Stimulated activated CD4-positive, alpha-beta T cell treated with anti-CD3 and anti-CD28 coated beads, TNF-alpha, amount 100 ng/mL, for 4 hours (primary cell): ENCODE measurements at places on chromosomes 3 and 15.

DNA sequence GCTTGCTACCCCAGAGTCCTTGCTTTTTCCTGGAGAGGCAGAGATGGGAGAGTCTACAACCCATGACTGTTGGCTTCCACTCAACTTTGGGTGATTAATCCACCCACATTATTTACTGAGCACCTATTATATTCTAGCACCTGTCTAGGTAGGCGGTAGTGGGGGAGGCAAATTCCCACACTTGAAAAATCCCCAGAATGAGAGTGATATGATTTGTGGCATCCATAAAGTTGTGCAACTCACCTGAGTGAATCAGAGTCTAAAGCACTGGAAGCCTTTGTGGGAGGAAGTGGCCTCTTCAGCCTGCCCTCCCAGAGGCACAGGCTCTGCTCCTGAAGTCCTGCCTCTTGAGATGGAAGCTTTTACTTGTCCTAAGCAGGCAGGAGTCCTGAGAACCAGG is 40.4 kb upstream of the CTNNB1 start:
- no peak for DNase-seq

GRCh38 chr3:157110761-157111278 is 49.1 kb downstream of the CCNL1 start:
- DNase-seq: no peak

DNA sequence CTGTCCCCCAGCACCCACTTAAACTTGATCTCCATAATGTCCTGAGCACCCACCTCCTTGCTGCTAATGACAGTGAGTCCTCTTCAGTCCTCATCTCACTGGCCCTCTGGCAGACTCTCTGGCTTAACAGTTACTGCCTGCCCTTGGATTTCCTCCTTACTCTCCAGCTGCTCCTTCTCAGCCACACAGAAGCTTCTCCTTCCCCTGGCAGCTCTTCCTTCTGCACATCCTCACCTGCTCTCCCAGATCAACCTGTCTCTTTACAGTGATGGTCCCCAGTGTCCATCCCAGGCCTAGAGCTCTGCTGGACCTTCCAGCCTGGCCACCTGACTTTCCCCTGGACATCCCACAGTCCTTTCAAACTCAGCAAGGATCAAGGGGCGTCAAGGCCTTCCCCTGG is 47.4 kb upstream of the SMAD3 start:
- no peak for DNase-seq

DNA sequence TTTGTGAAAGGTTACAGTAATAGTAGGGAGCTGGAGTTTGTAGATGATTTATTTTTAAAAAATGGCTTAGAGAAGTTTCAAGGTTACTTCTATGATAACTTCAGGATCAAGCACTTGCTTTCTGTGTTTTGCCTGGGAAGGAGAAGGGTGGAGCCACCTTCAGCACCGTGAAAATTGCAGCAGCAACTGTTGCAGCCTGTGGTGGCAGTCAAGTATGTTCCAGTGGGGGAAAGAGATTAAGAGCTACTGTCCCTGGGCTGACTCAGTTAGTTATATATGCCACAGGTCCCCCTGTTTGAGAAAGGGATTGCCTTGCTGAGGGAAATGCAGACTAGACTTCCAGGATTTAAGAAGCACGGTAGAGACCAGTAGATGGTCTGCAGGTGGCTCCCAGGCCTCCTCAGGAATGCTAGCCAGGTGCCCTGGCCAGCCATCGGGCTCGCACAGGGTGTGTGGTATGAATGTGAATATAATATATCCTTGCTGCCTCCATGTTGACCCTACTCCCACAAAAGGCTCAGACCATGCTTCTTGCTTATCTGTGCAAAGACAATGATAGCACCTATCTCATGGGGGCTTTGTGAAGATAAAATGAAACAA is 389.5 kb downstream of the CACNA2D3 start:
- no peak for DNase-seq

DNA sequence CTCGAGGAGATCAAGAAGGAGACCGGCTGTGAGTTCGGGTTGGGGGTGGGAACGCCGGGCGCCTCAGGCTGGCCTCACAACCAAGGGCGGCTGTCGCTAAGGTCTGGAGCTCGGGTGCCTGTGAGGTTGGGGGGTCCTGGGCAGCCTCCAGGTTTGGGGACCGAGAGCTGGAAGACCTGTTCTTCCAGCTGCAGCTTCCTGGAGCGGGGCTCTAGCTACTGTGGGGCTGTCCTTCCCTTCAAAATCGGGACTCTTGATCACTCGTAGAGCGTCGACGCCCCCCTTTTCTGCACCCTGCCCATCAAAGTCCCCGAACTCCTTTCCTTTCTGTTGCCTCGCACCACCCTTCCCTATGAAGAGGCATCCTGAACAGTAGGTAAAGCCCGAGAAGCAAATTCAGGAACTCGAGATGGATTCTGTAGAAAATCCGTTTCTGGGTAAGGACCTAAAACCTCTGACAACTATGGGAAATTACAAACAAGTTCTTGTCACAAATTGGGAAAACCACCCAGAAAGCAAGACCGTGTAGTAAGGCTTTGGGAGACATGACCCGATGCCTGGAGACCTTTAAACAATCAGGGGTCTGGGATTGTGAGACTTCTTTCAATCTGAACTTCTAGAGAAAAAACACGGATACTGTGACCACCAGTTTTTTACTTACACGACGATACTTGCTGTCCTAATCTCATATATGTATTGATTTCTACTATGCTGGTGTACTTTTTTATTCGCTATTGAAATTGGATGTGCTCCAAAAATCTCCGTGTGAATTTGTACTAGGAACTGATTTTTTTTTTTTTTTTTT is 556 bp downstream of the CHP1 start:
- DNase-seq: no peak

DNA sequence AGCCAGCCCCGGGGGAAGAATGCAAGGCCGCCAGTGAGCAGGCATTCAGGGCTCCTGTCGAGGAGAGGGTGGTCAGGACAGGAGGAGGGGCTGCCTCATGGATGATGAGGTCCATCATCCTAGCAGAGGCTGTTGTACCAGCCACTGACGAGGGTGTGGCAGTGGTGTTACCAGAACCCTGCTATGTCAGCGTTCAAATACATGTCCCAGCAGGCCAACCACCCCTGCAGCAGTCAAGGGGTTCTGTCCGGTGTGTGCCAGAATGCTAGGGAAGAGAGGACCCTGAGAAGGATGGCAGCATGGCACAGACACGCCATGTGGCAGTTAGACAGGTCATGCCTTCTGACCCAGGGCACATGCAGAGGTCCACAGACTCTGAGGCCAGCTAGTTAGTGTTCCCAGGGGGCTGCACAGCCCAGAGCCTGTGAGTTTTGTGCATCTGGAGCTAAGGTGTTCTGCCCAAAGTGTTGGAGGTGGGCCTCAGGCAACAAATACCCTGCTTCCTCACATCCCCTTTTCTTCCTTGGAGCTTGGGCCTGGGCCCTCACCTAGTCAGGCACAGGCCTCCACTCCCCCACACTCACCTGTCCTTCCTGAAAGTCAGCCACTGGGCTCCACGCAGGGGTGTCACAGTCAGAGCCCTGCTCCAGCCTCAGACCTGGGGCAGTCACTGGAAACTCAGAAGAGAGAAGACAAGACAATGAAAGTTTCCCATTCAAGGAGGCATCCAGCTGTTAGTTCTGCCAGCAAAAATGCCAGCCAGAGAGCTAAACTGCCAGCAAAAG is 7.8 kb downstream of the PAK6 start:
- DNase-seq: no peak

GRCh38 chr3:136994772-136995516 is 37.2 kb downstream of the IL20RB start:
- DNase-seq: no peak

- no peak for DNase-seq
Measured at GRCh38 chr3:39414421-39414907, 7.9 kb downstream of the RPSA start.

DNA sequence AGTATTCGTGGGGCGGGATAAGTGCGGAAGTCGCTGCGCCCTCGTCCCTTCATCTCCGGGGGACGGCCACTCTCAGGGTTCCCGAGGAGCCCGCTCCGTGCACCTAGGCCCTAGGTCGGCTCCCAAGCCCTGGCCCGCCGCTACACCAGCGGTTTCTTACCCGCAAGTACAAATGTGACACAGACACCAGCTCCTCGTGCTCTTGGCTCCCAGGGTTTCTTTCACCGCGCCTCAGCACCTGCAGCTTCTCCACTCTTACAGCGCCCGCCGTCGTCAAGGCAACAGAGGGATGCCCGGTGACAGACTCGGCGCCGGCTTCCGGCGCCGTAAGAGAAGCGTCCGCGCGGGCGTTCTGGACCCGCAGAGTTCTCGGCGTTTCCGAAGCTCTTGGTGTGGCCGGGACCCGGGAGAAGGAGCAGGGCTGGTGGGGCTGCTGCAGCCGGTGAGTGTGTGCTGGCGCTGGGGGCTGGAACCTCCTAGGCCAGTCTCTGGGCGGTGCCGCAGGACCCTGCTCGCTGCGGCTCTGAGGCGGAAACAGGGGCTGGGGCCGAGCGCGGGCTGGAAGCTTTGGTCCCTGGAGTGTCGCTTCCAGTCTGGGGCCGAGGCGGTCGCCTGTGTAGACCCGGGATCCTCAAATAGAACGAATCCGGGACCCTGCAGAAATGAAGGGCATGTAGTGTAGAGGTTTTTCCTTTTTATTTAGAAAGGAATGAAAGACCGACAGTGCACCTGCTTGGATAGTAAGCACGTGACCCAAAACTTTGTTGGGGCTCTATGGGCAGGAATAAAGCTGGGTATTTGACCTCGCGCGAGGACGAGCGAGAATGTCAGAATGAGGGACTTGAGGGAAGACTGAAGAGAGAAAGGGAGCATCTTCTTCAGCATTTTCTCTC is 155.4 kb upstream of the GOLGA6L4 start:
- DNase-seq: no peak

DNA sequence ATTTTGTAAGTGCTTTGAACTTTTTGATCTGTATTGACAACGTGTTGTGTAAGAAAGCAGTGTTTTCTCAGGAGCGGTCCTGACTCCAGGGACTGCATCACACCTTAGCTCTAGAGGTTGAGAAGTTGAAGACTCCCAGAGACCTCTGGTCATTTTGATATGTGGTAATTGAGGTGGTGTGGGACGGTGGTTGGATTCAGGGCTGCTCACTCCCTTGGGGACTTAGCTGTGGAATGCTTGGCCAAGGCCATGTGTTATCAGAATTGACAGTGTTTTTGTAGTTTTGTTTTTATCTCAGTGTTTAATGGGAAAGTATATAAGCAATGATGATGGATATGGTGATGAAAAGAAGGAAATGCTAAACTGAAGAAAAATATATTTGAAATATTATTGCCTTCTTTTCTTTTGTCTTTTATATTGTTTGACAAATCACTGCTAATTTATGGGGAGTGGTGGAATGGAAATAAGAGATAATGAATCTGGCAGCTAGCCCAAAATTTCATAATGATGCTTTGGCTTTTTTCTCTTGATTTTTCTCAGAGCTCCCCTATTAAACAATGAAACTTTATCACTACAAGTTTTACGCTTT is 16.0 kb downstream of the CMSS1 start:
- DNase-seq: no peak

- no peak for DNase-seq
Measured at GRCh38 chr3:58041182-58041825, 33.1 kb downstream of the FLNB start.

- DNase-seq: no peak
Measured at GRCh38 chr15:70651303-70651845, 112.0 kb downstream of the UACA start.

DNA sequence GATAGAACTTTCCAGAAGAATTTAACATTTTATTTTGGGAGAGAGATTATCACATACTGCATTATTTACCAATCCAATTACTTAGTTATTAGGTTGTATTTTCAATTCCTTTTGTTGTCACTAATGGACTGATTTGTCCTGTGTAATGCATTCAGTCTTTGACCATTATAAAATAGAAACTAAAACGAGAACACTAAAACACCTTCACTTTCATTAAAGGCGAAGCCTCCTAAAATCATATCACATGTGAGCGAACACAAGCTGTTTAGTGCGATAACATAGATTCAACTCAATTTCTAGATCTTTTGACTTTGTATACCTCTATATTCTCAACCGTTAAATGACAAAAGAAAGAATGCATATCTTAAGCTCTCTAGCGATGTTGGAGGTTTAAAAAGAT is 253.4 kb downstream of the VGLL3 start:
- DNase-seq: no peak

DNA sequence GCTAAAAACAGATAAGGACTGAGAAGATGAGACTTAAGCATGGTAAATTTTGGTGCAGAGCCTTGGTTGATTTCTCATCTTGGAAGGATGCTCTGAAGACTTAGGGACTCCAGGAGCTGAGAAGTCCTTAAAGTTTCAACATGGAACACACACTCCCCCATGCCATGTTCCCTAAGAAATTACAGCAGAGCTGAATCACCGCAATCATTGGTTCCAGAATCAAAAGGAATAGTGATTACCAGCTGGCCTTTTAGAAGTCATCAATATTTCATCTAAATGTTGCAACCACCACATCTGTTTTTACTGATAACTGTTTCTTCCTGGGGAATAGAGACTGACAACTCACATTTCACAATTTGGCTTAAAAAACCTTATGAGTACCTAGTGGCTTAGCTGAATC is 229.3 kb downstream of the MINAR1 start:
- no peak for DNase-seq

DNA sequence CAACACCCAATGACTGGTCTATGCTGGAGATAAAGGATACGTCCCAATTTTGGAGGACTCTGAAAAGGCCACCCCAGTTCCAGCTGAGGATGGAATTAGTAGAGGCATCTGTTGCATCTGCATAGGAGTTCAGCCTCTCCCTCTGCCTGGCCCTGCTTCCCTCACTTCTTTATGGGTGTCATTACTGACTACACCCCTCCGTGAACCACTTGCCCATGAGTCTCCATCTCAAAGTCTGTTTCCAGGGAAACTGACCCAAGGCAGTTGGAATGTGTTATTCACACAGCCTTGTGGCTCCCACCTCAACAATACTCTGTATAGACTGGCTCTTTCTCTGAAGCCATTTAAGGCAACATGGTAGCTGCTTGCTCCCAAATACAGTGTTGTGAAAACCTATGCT is 21.4 kb upstream of the PCOLCE2 start:
- no peak for DNase-seq

- DNase-seq: no peak
Measured at GRCh38 chr3:153830552-153830951, 290.6 kb upstream of the ARHGEF26 start.

GRCh38 chr3:34011171-34012101 is 213.0 kb downstream of the PDCD6IP start:
- no peak for DNase-seq

DNA sequence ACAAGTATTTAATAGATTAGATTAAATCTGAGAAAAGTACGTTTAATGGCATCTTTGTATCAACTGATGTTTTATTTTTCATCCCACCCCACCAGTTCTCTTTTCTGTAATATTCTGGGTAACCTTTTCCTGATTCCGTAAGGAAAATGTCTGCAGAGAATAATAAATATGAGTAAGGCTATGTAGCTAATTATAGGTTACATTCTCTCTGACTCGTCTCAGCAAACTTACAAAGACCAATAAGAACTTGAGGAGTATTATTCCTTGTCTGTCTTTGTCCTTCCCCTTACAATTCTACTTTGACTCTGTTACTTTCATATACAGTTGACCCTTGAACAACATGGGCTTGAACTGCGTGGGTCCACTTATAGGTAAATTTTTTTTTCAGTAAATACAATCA is 12.1 kb downstream of the SNAP23 start:
- DNase-seq: no peak
